ENCODE measurements at places on chromosomes 11 and 22.

DNA sequence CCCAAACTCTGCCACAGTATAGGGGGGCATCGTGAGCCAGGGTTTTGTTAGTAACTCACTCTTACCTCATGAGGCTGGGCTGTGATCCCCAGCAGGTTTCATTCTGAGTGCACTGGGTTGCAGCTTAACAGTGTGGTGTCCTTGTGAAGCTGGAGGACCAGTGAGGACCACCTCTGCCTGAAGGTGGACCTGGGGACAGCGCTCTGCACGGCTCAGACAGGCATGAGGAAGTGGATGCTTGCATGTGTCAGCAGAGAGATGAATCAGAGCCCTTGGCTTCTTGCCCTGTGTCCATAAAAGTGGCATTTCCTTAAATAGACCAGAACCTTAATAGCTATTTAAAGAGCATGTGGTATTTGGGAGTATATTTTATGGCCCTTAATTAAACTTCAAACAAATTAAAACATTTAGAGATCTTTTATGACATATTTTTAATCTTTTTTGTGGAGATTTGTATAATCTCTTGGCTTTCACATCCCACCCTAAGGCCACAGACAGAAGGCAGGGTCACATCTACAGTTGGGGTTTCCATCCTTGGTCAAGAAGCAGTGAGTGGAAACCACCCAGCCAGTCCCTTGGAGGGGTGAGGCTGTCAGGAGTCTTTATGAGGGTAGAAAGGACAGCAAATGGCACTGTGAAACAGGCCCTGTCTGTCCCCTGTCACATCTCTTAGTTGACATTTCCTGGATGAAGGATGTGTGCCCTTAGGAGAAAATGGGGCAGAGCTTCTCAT, 24.8 kb upstream of the ADORA2A start:
- no peak for DNase-seq

DNA sequence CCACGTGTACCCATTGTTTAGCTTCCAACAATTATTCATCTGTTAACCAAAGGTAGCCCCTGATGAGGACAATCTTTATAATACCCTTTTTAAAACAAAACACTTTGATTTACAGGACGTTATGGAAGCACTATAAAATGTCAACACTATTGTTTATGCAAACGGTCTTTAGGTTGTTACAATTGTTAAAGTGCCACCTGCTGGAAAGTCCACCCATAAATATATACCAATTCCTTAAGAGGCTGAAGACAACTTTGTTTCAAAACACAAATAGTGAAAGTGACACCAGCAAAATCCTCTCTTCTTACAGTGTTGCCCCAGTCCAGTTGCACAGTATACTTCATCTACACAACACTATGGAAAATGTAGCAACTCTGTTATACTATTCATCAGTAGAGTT, 68.9 kb upstream of the SLN start:
- DNase-seq, result no peak

GRCh38 chr22:25741692-25742626, at the start of gene MYO18B:
Gene MYO18B, plus strand, starts transcription at chr22:25742188. Its CDS starts 18,905 bp downstream, at chr22:25761093.
- DNase-seq, result no peak

DNA sequence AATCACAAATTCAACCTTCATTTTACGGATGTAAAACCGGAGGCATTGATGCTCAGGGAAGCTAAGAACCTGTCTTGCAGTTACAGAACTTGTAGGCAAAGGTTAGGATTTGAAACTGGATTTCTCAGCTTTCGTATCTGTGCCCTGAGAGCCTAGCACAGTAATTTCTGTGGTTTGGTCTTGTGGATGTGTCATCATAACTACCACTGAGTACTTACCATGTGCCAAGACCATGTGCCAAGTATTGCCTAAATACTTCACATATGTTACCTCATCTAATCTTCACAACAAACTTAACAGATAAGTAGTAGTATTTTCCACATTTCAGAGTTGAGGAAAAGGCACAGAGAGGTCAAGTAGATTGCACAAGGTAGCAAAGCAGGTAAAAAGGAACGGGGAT, 140.7 kb downstream of the NXPE2 start:
- no peak for DNase-seq

DNA sequence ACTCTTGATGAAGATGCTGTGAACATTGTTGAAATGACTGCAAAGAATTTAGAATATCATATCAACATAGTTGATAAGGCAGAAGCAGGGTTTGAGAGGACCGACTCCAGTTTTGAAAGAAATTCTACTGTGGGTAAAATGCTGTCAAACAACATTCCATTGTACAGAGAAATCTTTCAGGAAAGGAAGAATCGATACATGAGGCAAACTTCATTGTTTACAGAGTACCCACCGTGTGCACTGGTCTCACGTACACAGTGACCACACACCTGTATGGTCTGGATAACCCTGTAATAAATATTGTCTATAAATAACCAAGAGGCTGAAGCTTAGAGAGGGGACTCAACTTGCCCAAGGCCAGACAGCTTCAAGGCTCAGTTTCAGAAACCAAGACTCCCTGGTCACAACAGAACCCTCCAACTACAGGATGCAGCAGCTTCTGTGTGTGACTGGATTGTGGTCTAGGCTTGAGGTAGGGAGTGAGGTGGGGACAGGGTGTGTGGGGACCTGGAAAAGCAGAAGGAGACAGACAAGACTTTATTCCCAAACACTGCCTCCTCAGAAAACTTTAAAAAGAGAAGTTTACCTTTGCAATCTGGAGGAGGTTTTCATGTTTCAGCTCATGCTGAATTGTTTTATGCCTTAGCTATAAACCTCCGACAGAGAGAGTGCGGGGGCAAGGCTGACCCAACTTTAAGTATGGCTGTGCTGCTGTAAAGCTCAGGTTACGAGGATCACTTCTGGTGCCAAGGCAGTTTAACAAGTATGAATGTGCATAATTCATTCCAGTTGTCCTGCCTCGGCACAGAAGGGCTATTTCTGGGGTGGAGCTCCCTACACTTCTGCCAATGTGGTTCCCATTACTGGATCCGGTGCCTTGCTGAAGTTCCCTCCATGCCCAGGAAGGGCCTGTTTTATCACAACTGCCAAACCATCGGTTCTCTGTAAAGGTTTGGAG, 372.6 kb upstream of the NARS2 start:
- no peak for DNase-seq

- no peak for DNase-seq
Measured at GRCh38 chr11:44398266-44399030, 88.5 kb upstream of the ALX4 start.

DNA sequence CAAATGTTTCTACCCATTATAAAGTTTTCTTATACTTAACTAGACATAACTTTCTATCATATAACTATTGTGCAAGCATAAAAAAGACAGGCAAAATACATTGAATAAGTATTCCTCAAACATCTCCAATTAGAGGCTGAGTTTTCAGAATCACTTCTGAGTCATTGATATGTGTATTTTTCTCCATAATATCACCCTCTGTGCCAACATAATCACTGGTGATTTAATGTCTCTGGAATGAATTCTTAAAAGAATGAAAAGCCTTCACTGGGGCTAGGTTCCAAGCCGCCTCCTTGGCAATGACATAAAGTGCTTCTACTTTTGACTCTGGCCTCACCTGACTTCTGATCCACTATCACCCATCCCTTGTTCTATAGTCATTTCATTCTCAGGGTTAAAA, 197.0 kb upstream of the E2F8 start:
- no peak for DNase-seq
